Activated T-helper 1 cell treated with anti-CD3 and anti-CD28 coated beads, Interleukin-12 subunit alpha, Interleukin-12 subunit beta, Interleukin-2, Interleukin-4 antibody, amounts not matched to agents 30 ng/mL and 10 ng/mL and 1 ng/mL, durations not matched to agents 14 hours and 24 hours and 36 hours (primary cell): ENCODE measurements at places on chromosomes 13 and 19.

DNA sequence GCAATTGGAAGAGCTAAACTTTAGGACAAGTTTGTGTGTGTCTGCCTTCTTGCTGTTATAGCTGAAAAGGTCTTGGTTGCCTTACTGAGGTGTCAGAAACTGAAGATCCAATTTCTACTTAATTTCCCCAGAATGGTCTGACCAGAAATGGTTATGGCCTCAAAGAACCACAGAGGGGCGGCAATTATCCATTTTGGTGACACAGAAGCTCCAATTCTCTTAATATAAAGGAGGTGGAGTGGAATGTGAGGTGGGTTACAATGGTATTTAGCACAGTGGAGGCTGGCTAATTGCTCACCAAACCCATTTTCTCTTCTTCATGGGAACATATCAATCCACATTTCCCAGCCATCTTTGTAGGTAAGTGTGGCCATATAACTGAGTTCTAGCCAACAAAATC lies 1157.2 kb downstream of the OLFM4 start:
- DNase-seq = no peak

- DNase-seq = no peak
Observed at GRCh38 chr19:7676376-7676775, 514 bp upstream of the MCEMP1 start.

DNA sequence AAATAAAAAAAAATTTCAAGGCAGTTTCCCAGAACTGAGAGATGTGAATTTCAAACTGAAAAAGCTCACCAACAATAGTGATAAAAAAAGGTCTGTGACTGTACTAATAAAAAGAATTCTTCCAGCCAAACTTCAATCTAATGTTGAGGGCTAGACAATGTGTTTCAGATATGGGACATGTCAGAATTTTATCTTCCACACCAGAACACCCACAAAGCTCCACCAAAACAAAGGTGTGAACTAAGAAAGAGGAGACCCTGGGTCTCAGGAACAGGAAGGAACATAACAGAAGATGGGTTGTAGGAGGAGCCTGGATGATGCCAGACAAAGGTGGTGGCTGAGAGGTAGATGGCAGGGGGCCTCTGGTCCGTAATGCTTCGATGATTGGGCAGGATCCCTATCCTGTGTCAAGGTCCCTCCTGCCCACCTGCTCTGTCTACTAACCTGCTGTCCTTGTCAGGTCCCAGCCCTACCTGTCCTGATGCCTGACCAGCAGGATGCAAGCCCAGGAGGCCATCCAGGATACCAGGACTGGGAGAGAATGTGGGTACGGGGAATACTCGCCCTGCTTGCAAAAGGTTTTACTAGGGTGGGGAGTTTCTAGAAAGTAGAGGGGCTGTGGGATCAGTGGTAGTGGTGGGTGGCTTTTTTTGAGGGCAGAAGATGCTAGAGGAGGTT lies 4.5 kb downstream of the MZF1 start:
- DNase-seq = no peak

- DNase-seq = no peak
Observed at GRCh38 chr19:54399189-54399588, 16.1 kb upstream of the TTYH1 start.

DNA sequence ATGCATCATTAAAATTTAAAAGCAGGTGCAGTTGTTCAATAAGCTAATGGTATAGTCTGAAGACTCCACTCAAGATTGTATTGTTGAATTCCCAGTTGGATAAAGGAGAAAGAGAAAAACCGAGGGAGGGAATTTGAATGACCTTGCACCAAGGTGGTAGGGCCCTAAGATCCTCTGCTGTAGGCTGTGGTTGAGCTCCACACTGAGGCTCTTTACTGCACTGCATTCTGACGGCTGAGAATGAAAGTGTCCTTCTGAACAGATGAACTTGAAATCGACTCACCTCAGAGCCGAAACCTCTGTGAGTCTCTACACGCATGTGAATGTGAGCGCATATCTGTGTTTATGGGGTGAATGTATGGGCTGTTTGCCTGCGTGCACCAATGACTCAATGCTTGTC lies 388.9 kb upstream of the DACH1 start:
- DNase-seq = no peak

DNA sequence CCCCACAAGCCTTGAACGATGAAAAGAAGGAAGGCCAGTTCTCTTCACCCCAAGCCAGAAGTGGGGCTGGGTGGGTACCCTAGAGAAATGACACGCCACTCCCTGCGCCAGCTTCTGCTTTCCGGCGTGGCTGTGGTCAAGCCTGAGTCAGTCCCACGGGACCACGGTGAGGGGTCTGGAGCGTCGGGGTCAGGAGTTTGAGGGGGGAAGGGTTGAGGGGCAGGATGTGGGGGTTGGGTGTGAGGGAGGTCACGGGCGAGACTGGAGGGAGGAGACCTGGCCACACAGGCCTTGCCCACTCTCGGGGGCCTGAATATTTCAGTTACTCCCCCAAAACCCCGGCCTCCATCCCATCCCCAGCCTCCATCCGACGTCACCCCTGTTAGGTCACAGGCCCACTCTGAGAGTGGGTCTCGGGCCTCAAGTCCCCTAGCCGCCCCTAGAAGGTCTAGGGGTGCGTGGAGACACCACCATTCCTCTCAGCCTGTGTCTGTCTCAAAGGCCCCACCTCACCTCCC lies 500 bp upstream of the IFI30 start:
- DNase-seq = no peak

DNA sequence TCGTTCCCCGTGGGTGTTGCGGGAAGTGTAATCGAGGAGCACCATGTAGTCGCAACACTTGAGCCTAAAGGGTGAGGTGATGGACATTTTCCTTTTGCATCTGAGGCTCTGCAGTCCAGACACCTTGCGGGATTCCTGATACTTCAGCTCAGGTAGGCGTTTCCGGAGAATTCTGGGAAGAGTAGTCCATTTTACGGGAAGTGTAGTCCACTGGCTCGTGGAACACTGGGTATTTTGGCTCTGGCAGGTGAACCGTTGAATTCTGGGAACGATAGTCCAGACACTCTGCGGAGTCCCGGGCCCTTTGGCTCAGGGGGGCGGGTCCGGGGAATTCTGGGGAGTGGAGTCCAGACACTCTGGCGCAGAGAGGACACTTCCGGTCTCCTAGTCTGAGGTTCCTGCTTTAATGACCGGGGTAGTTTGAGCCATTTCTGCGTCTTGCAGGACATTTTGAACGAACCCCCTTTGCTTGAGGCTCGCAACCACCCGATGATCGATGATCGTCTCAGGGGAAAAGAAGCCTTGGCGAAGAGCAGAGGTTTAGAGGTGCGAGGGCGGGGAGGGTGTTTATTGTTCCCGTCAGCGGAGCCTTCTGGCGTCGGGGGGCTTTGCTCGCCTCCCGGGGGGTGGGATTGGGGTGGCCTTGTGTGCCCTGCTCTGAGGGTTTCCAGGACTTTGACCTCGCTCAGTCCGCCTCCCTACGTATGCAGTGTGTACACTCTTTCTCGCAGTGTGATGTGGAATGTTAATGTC lies at the start of gene ZNF223:
ZNF223 (plus strand) TSS at position 387 of the 753 bp plus-strand sequence. CDS start 3,141 bp downstream, outside the sequence.
- DNase-seq = no peak

DNA sequence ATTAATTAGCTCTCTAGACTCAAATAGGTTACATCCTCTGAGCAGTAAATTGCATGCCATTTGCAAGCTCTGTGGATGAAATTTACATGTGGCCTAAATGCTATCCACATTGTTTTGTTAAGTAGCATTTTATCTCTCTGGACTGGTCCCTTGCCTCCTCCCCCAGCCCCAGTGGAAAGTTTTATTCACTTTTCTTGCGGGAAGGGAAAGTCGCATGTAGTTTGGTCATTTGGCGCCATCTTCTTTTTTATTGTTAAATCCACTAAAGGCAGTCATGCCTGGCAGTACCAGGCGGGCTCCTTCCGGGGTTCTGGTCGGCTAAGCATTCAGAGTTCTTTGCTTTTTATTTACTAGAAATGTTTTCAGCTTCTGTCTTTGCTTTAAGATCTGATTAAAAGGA lies 188.7 kb downstream of the TM9SF2 start:
- DNase-seq = no peak

- no peak for DNase-seq
Observed at GRCh38 chr13:45809801-45810394, 41.7 kb downstream of the SIAH3 start.

- DNase-seq = no peak
Observed at GRCh38 chr19:10935371-10936059, 6.9 kb downstream of the TIMM29 start.

GRCh38 chr13:109985871-109986450 lies 199.6 kb upstream of the IRS2 start:
- no peak for DNase-seq

DNA sequence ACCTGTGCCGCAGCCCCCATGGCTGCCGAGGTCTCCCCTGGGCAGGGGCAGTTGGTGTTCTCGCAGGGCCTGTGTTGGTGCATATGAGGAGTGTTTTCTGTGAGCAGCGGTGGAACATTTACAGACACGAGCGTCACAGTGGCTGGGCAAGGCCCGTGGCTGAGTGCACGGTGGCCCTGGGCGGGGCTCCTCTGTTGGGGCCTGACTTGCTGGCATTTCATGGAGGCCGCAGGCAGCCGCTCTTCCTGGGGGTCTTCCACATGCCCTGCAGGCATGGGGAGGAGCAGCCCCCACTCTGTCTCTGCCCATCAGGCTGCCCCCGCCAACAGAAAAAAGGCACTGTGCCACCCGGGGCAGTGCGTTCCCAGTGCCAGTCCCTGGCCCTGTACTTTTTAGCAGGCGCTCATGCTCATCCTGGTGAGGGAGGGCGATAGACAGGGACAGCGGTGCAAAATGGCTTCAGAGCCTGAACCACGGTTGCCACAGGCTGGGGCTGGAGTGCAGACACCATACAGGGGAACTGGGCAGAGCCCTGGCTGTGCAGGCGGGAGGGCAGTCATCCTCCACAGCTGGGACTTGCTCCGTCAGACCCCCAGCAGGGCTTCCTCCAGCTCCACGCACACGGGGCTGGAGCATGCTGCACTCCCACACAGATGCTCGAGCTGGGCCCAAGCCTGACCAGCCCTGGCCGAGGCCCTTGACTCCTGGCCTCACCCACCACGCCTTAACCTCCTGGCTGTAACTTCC lies 23.5 kb downstream of the TFDP1 start:
- DNase-seq = no peak

- no peak for DNase-seq
Observed at GRCh38 chr13:112261924-112262323, 114.2 kb upstream of the SPACA7 start.

DNA sequence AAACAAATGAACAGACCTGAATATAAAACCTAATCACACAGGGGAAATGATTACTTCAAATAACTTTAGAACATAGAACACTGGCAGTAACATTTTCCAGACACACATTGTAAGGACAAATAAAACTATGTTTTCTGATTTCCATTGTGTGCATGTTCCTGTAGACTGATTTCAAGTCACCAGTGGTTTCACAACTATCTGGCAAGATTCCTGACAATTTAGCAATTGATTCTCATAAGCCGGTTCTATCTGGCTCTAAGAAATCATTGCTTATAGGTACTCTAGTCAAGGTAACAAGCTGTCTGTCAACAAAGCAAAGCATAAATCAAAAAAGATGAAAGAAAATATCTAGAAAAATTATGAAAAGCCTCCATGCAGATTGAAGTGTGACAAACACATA lies 19.6 kb upstream of the PCCA start:
- no peak for DNase-seq

GRCh38 chr13:109738298-109738746 lies 48.1 kb downstream of the IRS2 start:
- DNase-seq = no peak

GRCh38 chr19:54040003-54040402 lies 23.7 kb downstream of the VSTM1 start:
- DNase-seq = no peak

DNA sequence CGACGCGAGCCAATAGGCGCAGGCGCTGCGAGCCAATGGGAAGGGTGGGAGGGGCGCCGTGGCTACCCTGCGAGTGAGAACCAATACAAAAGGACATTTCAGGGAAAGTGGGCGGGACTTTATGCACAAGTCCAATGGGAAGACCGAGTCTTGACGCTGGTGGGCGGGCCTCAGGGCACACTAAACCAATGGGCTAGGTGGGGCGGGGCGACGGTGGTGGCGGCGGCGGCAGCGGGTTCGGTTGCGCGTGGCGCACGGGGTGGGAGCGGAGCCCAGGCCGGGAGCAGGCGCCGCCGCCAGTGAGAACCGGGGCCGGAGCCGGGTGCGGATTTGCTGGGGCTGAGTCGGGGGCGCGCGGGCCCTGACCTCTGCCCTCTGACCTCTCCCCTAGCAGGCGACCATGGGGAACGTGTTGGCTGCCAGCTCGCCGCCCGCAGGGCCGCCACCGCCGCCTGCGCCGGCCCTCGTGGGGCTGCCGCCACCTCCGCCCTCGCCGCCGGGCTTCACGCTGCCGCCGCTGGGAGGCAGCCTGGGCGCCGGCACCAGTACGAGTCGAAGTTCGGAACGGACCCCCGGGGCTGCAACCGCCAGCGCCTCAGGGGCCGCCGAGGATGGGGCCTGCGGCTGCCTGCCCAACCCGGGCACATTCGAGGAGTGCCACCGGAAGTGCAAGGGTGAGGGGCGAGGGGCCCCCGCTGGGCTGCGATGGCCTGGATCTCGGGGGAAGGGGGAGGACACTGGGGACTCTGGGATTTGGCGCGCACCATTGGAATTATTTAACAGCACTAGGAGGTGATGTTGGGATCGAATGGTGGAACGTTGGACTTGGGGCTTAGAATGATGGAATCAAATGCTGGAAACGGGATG lies at the start of gene TOMM40:
TOMM40 (plus strand) TSS at position 239 of the 867 bp plus-strand sequence; CDS start at position 401, 162 bp downstream.
- no peak for DNase-seq

GRCh38 chr13:93260591-93260990 lies 34.0 kb downstream of the GPC6 start:
- no peak for DNase-seq

DNA sequence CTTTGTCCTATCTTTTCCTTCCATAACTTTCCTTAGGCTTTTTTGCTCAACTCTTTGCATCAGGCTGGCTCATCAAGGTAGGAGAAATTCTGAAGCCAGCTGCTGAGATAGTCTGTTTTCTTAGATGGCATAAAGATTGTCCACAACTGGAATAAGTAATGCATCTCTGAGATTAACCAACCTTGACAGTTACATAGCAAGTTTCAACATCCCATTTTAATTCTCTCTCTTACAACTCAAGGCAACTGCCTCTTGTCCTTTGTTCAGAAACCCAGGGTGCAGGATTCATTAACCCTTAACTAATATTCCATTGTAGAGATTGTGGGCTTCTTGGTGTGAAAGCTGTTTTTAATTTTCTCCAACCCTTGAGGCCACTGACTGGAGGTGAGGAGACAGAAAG lies 239.2 kb downstream of the LACC1 start:
- no peak for DNase-seq

DNA sequence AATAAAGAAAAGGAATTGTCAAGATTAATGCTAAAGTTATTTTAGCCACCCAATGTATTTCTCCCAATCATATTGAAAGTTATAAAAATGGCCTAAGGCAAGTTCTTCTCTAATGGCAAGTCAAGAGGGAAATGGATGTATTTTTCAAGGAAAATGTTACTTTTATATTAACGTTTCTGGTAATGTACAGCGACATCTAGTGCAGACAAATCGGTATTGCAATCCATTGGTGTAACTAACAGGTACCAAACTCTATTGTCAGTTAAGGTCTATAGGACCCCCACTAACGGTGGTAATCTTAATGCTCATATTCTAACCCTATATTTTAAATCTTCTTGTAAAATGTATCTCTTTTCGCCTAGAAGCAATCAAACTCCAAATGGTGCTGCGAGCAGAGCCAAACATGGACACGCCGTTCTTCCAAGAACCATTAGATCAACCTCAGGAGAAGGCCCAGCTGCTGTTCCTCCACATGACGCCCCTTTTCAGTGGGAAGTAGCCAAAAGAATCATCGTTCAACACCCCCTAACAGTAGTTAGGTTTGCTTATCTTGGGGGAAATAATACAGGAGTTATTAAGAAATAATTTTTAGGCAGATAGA lies 98.5 kb upstream of the PABPC3 start:
- DNase-seq = no peak
